Brain pericyte (primary cell): ENCODE measurements at places on chromosomes 3 and 15.

DNA sequence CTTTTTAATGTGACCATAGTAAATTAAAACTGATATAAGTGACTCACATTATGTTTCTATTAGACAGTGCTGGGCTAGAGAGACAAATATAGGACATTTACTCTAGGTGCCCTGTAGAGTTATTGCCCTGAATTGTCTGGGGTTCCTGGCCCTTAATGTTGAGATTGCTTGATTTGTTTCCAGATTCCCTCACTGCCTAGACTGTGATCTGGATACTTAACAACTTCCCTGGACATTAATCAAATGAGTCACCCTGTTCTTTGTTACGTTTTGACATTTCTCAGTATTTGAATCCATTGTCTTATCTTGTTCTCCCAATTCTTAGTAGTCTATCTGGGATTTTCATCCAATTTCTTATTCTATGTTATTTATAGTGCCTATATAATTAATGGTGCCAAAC lies 65.8 kb downstream of the DTWD1 start:
- DNase-seq: no peak

GRCh38 chr15:62241135-62241770 lies 76.2 kb upstream of the C2CD4B start:
- DNase-seq: no peak

DNA sequence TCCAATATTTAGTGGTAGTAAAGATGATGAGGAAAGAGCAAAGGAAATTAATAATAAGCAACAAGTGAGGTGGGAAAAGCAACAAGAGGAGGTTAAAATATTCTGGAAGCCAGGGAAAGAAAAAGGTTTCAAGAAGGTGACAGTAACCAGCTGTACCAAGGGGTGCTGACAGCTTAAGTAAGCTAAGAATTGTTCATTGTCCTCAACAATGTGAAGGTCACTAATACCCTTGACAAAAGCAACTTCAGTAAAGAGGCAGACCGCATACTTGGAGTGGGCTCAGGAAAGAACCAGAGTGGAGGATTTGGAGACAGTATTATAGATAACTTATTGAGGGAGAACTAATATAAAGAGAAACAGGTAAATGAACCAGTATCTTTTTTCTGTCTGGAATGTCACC lies 116.2 kb downstream of the GBE1 start:
- DNase-seq: no peak

DNA sequence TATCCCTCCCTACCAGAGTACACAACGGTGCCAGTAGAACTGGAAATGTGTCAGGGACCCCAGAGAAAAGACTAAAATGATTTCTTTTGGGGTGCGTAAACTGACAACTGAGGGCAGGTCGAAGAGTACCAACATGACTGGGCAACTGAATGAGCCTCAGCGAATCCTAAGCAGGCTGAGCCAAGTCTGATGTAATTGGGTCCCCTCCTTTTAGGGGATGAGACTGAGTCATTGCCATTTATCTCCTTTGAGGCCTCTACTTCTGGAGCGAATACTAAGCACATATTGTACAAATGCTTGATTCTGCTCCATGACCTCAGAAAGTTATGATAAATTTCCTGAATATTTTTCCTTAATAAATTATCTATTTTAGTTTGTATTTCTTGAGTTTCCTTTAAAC lies 17.3 kb upstream of the GPR156 start:
- DNase-seq: no peak

DNA sequence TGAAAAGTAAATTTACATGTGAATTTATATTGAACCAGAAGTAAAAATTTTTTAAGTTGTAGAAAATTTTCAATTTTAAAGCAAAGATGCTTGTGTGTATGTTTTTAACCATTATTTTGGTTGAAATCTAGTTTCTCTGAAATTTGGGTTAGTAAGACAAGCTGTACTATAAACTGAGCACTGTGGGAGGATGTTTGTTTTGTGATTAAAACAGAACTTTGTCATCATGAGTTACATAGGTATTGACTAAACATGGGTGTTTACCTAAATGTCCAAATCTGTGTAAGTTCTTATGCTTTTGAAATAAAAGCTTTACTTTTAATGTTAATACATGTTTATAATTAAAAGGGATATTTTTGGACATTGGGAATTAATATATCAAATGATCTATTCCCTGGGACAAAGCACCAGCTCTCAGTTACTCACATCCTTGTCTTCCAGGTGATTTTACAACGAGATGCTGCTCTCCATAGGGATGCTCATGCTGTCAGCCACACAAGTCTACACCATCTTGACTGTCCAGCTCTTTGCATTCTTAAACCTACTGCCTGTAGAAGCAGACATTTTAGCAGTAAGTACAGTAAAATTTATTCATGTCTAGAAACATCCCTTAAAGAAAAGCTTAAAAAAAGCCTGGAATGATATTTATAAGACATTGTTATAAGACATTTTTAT lies 32.7 kb downstream of the RNF13 start:
- no peak for DNase-seq

DNA sequence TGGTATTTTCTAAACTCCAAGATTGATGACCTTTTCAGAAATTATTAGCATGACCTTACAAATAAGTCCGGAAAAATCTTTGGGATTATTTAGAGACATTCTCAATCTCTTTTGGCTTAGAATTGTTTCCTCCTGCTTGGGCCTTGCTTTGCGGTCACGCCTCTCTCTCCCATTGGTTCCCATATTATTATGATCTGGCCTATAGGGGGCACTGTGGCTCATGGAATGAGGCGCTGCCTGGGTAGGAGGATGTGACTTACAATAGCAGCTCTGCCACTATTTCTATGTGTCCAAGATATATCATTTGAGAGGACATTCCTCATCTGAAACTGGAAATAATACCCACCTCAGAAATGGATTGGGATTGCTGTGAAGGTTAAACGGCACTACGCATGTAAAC lies 464.9 kb downstream of the MFSD1 start:
- no peak for DNase-seq

DNA sequence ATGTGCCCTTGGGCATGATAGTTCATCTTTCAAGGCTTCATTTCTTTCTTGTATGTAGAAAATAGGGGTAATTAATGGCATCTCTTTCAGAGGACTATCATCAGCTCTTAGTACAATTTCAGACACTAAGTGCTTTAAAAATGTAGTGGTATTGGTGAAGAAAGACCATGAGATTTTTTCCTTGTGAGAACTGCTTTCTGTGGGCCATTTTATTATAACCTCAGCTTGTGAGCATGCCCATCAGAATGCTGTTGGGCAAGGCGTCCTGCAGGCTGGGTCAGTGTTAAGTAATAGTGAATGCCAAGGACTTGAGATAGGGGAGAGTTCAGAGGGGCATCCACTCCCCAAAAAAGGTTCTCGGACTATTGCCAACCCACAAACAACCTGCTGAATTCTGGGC lies 187.9 kb downstream of the GHSR start:
- no peak for DNase-seq
